ENCODE measurements at places on chromosomes 4 and X.

DNA sequence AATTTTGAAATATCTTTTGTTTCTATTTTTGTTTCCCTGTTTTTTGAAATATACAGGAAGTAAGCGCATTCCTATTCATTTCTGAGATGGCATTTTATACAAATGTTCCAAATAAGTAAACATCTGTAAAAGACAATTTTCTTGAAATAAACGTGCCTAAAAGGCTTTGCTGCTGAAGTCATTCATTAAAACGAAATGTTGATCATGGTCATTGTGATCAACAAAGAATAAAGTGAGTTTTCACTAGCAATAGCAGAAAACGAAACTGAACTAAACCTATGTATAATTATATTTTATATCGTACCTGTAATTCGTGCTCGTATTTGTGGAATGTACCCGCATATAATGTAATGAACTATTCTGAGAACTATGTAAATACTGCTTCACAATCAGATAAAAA lies 221.2 kb downstream of the MGST2 start:
- DNase-seq = no peak

GRCh38 chrX:130395341-130395740 lies 6.4 kb upstream of the RBMX2 start:
- DNase-seq = no peak

DNA sequence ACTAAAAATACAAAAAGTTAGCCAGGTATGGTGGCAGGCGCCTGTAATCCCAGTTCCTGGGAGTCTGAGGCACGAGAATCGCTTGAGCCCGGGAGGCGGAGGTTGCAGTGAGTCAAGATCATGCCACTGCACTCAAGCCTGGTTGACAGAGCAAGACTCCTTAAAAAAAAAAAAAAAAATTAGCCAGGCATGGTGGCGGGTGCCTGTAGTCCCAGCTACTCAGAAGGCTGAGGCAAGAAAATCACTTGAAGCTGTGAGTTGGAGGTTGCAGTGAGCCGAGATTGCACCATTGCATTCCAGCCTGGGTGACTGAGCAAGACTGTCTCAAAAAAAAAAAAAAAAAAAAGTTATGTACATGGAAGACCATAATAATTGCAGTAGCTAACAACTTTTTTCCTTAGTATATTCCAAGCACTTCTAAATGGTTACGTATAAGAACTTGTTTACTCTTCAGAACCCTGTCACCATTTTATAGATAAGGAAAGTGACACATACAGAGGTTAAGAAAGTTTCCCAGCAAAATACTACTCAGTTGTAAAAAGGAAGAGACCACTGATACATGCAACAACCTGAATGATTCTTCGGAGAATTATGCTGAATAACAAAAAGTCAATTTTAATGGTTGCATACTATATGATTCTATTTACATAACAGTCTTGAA lies 24.5 kb downstream of the RUFY3 start:
- no peak for DNase-seq

DNA sequence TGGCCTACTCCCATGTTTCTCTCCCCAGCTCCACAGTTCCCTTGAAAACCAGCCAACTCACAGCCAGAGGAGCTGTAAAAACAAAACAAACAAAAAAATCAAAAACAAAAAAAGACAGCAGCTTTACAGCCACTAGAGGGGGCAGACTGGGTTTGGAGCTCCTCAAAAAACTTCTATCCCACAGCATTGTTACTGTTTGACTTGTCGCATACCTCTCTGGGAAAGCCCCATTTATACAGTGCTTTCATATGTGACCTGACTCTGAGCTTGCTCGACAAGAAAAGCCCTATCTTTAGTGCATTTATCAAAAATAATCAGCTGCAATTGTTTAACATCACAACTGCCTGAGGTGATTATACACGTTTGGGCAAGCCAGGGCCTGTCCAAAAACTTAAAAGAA lies 21.6 kb downstream of the TSPAN6 start:
- peak; percentile 21 for DNase-seq

DNA sequence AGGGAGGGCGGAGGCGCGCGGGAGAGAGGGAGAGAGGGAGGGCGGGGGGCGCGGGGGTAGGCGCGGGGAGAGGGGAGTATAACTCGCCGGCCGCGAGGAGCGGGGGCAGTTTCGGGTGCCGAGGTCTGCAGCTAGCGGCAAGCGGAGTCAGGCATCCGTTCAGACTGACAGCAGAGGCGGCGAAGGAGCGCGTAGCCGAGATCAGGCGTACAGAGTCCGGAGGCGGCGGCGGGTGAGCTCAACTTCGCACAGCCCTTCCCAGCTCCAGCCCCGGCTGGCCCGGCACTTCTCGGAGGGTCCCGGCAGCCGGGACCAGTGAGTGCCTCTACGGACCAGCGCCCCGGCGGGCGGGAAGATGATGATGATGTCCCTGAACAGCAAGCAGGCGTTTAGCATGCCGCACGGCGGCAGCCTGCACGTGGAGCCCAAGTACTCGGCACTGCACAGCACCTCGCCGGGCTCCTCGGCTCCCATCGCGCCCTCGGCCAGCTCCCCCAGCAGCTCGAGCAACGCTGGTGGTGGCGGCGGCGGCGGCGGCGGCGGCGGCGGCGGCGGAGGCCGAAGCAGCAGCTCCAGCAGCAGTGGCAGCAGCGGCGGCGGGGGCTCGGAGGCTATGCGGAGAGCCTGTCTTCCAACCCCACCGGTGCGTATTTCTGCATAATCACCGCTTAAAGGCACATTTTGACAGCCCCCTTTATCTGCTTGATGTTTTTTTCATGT lies at the start of gene POU4F2:
TSS of gene POU4F2 (plus strand) at position 108 of the 720 bp plus-strand sequence. CDS start at position 356, 248 bp downstream.
- peak; percentile 59 for DNase-seq
